Gastroesophageal sphincter (tissue), 4 donors: ENCODE measurements at places on chromosomes 6 and 20. TPM values are rescaled to one million over a fixed set of nuclear protein-coding genes. Genes with fewer than 3 reads are reported as not detected.

Gene TGM3
- 2.4 TPM for total RNA-seq

DNA sequence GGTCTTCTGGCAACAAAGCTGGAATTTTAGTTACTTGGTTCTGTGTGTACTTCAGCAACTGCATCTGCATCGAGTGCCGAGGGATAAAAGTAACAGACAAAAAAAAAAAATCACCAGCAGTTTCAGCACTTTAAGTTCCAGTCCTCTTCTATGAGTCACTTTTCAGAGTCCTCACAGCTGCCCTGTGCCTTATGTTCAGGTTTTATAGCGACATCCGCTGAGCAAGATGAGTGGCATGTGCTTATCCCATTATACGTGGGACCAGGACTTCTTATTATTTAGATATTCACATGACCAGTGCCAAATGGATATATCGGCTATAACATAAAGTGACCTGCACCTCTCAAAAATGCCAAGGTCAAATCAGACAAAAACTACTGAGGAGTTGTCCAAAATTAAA is 242.9 kb downstream of the FOXA2 start:
- ATAC-seq = no peak

Gene SLC22A2
- 0.47 TPM for total RNA-seq

DNA sequence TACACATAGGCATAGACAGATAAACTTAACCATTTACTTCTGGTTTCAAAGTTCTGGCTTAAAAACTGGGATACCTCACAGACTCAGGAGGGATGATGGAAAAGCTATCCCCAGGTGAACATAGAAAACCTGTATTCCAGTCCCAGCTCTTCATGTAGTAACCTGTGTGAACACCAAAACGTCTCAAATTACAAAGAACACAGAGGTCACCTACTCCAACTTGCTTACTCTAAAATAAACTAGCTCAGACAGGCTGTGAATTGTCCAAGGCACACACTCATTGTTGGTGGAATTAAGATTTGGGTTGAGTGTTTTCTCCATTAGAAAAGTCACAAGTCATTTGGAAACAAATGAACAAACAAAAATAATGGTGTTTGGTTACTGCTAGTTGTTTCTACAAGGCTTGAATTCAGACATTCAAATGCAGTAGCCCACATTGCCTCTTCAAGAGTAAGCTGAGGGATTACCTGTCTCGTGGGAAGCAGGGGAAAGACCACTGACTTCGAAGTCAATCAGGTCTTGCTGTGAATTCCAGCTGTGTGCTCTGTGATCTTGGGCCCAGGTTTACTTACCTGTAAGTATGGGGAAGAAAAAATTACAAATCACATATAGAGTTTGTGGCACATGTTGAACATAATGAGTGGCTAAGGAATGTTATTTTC is 48.2 kb upstream of the LRRC1 start:
- no peak for ATAC-seq

Gene RBBP9
- 14.9 TPM for total RNA-seq

GRCh38 chr6:7142228-7142801 is 34.6 kb downstream of the RREB1 start:
- ATAC-seq = no peak

DNA sequence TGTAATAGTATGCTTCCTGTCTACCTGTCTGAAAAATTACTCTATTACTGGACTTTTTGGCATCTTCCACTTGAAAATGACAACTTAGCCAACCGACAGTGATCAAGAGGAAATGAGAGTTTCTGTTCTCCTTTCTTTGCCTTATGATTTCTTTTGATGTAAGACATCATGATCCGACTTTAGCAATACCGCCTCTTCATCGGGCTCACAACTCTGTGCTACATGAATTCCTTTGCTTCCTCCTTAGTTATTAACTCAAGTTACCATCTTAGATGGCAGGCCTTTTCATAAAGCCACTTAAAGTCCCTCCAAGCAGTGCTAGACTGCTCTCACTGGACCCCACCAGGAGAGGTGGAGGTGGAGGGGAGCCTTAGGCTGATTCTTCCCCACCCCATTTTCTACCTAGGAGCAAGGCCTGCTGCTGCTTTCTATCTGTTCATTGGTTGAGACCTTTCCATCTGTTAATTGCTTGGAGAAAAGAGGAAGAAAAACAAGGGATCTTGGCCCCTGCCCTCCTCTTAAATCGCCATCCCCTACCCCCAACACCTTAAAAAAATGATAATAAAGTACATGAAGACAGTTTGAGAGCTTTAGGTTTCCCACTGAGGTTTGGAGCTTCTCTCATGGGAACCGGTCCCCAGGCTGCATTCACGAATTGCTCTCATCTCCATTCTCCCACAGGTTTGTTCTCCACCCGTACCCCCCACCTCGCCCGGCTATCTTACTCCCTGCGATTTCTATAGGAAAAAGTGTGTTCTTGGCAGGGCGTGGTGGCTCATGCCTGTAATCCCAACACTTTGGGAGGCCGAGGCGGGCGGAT is 21.6 kb upstream of the MCM3 start:
- ATAC-seq = no peak

- ATAC-seq = peak; percentile 91
Measured at GRCh38 chr20:13492001-13492481, 146.7 kb downstream of the TASP1 start.

Gene ATRN
- 16.7 TPM for total RNA-seq

DNA sequence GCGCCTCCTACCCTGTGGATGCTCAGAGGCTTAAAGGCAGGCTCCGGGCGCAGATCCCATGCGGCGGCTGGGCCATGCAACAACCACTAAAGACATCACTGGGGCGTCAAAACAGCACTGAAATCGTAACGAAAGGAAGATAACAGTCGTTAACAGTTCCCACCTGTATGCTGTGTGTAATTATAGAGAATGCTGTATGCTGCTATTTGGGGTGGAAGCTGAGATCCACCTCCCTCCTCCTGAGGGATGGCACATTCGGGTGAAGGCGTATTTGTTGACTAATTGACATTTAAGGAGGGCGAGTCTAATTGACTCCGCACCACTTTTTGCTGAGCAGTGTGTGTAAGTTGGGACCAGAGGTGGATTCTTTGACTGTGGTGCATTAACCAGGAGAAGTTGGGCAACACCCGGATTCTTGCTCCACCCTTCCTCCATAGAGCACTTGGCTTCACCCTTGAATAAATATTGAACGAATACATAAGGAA is 687 bp downstream of the SLC35A1 start:
- peak; percentile 78 for ATAC-seq

DNA sequence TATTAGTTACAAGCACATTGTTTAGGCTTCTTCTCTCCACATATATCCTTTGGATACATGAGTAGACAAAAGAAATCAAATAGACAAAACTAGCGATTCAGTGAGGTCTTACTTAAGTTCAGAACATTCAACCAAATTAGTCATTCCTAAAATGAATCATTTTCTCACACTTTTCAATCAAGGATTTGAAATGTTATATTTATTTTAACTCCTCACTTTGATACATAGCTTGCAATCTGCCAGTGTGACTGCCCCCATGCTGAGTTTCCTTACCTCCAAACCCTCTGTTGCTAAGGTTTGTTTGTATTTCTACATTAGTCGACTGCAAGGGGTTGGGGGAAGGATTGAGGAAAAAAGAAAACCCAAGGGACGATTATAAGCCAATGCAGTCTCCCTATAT is 3.5 kb upstream of the MOXD1 start:
- ATAC-seq = no peak

Gene RRP36
- total RNA-seq = 52.8 TPM

DNA sequence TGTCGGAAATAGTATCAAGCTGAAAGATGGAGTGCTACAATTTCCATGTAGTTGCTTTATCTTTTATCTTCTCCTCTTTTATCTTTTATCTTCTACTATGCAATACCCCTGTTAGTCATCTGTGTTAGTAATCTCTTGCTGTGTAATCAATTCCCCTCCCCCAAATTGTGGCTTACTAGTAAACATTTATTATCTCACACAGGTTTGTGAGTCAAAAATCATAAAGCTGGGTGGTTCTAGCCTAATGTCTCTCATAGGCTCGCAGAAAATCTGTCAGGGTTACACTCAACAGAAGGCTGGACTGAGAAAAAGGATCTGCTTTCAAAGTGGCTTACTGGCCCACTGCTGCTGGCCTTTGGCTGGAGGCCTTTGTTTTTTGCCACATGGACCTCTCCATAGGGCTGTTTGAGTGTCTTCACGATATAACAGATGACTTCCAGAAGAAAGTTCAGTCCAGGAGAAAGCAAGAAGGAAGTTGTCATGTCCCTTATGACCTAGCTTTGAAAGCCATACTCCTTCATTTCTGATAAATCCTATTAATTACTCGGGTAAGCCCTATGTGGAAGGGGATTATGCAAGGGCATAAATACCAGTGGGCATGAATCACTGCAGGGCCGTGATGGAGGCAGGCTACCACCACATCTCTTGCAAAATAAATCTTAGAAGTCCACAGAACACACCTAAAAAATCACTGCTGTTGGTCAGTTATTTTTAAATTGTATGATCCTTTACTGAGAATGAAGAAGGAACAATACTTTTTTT is 24.5 kb upstream of the PTCHD4 start:
- ATAC-seq = no peak

DNA sequence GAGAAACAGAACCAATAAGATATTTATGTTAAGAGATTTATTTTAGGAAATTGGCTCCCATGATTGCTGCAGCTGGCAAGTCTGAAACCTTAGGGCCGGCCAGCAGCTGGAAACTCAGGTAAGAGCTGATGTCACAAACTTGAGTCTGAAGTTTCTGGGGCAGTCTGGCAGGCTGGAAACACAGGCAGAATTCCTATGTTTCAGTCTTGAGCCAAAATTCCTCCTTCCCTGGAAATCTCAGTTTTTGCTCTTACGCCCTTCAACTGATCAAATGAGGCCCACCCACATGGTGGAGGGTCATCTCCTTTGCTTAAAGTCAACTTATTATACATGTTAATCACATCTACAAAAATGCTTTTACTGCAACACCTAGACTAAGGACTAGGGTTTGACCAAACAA is 184.1 kb downstream of the SOD2 start:
- no peak for ATAC-seq

DNA sequence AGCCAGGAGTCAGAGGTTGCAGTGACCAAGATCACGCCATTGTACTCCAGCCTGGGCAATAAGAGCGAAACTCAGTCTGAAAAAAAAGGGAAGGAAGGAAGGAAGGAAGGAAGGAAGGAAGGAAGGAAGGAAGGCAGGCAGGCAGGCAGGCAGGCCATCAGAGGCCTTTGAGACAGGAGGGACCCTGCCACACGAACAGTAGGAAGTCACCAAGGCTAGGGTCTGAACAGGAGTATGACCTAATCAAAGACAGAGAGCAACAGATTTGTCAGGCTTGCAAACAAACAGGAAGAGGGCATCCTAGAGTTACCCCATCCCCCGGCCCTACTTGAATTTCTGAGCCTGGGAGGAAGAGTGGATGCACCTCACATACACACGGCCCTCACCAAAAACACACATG is 67.1 kb downstream of the FGD2 start:
- ATAC-seq = no peak

Gene MEI4
- 0.31 TPM for total RNA-seq

GRCh38 chr6:6932968-6933367 is 174.8 kb upstream of the RREB1 start:
- ATAC-seq = no peak

Gene IL20RA
- total RNA-seq = 2.0 TPM

- ATAC-seq = no peak
Measured at GRCh38 chr20:9294041-9294440, 220.3 kb upstream of the LAMP5 start.

DNA sequence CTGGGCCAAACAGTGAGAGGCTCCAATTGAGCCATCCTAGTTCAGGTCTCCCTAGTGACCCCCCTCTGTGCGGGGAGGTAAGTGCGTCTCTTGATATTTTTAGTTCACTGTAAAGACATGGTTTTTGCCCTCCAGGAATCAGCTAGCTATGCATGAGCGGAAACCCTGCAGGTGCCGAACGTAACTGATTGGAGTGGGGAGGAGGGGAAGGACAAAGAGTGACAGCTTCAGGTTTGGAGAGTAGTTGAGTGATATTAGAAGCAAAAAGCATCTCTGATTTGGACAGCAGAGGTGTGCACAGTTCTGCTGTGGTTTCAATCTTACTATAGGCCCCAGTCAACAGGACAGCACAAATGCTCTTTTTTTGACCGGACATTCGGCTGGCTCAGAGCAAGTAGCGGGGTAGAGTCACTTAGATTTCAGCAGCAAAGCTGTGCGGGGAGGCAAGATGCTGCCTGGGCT is 31.8 kb downstream of the TBC1D7 start:
- no peak for ATAC-seq

DNA sequence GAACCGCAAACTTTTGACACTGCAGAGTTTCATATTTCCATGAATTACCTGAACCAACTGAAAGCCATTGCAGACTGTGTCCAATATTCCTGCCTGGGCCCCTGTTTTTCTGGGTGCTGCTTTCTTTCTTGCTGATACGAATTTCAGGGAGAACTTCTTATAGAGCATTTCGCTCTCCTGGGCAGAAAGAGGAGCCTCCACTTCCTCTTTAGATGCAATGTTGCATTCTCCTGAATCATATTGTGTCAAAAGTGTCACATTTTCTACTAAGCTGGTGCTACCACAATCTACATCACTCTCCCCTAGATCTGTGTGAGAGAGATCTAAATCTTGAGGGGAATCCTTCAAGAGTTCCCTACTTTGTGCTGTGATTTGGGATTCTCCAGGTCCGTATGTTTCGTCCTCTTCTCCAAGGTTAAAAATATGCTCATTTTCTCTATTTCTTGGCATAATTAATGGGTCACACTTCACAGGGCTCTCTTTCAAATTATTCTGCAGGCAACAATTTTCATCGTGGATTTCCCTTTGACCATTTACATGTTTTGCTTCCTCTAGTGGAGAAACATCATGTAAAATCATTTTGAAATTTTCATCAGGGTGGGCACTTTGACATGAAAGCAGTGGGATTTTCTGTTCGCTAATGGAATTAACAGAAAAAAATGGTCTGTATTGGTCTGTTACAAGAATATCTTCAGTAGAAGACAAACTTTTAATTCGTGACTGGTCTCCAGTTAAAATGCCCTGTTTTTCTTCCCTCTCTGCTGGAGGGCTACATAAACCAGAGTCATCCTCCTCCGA is 102.3 kb downstream of the DST start:
- ATAC-seq = no peak

DNA sequence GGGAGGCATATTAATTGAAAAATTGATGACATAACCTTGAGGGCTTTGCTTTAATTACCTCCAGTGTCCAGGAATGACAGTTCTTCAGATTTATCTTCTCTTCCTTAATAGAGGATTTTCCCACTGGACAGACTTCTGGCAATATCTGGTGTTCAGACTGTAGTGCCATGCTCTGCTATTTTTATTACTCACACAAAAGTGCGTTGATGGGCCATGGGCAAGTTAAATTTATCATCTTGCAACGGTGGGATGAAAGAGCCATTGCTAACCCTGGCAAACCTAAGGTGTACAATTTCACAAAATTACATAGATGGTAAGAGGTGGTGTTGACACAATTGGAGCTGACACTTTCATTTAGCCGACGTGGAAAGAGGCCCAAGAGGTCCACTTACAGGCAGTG is 253.7 kb upstream of the PLCB4 start:
- ATAC-seq = no peak

DNA sequence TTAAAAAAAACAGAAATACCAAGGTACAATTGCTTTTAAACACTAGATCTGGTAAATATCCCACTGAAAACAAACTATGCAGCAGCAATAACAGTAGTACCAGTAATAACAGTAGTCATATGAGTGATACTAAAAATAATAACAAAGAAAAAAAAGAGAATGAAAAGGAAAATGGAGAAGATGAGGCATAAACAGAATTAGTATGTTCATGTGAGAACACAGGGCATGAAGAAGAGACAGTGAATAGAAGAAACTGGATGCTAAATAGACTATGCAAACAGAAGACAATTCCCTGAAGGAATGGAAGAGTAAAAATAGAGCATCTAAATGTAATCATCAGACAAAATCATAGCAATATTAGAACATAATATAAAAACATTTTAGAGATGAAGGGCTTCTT is 121.1 kb downstream of the RNGTT start:
- no peak for ATAC-seq

Gene FAM83C
- total RNA-seq = not detected

GRCh38 chr6:25377664-25378063 is 98.5 kb downstream of the CARMIL1 start:
- ATAC-seq = no peak
